ENCODE measurements at places on chromosomes 1 and 21.

GRCh38 chr1:7207875-7208646, 422.8 kb downstream of the CAMTA1 start:
- DNase-seq, result no peak

GRCh38 chr1:246427611-246428010, 79.5 kb downstream of the SMYD3 start:
- no peak for DNase-seq

GRCh38 chr1:19067182-19067911, 110.9 kb upstream of the IFFO2 start:
- no peak for DNase-seq

DNA sequence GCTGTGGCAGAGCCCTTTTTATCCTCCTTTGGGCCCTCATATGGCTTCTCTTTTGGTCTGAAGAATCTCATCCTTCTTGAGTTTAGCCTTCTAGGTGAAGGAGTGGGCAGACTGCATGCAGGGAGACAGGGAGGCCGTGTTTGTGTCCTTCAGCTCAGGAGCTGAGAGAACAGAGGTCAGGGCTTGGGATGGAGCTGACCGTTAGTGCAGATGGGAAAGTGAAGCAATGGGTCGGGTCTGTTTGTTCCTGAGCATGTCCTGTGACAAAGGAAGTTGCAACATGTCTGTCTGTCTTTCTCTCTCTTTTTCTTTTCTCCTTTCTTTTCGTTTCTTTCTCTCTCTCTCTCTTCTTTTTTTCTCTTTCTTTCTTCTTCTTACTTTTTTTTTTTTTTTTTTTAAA, 14.9 kb downstream of the MAPKAPK2 start:
- no peak for DNase-seq

- DNase-seq, result no peak
Measured at GRCh38 chr1:172269084-172269483, 151.4 kb upstream of the C1orf105 start.
